ENCODE measurements at places on chromosomes 4 and X.

DNA sequence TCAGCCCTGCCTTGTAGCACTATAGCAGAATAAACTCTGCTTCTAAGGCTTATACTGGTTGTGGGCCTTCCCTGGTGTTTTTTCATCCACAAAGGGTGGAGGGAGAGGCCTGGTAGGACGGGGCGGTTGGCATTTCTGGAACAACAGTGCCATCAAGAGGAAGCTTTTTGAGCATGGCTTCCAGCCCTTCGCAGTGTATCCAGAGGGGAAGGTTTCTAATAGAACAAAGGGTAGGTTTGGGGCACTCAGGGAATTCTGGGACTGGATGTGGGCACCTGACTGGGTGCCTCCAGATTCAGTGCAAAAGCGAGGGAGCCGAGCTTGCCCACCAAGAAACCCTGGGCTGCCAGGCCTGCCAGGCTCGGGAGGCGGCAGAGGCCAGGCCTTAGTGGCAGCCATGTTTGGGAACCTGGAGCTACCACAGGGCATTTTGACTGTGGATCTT is 229.6 kb upstream of the AGTR2 start:
- no peak for DNase-seq

GRCh38 chr4:57102050-57102624 is 8.0 kb downstream of the IGFBP7 start:
- no peak for DNase-seq

GRCh38 chr4:93710101-93710846 is 118.3 kb upstream of the ATOH1 start:
- DNase-seq, result no peak

GRCh38 chr4:123833171-123833643 is 436.6 kb downstream of the SPRY1 start:
- DNase-seq, result no peak

Measured in activated naive CD4-positive, alpha-beta T cell (primary cell).